ENCODE measurements at places on chromosomes 5 and 9.

DNA sequence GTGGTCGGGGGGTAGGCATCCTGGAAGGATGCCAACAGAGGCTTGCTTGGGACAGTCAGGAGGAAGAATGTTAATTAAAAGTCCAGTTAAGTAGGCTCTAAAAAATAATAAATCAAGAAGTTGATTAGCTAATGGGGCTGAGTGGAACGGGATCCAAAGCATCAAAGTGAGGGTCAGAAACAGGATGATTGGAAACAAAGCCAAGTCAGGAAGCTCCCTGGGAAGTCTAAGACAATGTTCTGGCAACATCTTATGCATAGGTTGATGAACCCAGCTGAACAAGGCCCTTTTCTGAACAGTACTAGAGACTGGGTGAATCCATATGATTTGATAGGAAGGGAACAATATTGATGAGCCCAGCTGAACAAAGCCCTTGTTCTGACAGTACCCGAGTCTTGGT lies 50.2 kb upstream of the STARD4 start:
- no peaks in the 10 kb centered on the region for H3K27me3 ChIP-seq
- no peak overlapping the region for H3K27ac ChIP-seq
- no peak for DNase-seq
- H3K36me3 ChIP-seq: no peaks in the 10 kb centered on the region
- H3K4me3 ChIP-seq: no peak overlapping the region
- H3K4me1 ChIP-seq: no peaks in the 10 kb centered on the region

DNA sequence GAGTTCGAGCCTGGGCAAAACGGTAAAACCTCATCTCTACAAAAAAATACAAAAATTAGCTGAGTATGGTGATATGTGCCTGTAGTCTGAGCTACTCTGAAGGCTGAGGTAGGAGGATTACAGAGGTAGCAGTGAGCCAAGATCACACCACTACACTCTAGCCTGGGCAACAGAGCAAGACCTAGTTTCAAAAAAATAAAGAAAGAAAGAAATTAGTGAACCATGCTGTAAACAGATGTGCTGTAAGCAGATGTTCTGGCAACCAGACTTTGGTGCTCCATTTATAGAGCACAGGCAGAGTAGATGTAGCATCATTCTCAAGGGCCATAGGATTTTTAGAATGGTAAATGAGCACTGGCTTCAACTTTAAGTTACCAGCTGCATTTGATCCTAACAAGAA lies 115.4 kb downstream of the ST8SIA4 start:
- no peak overlapping the region for H3K27ac ChIP-seq
- peaks cover 5% of the 10 kb centered on the region for H3K4me1 ChIP-seq
- no peak overlapping the region for H3K4me3 ChIP-seq
- H3K27me3 ChIP-seq: no peaks in the 10 kb centered on the region
- no peaks in the 10 kb centered on the region for H3K36me3 ChIP-seq

- no peaks in the 10 kb centered on the region for H3K4me1 ChIP-seq
- DNase-seq: no peak
- H3K36me3 ChIP-seq: no peaks in the 10 kb centered on the region
Measured at GRCh38 chr9:94139672-94140417, 55.6 kb downstream of the PTPDC1 start.

DNA sequence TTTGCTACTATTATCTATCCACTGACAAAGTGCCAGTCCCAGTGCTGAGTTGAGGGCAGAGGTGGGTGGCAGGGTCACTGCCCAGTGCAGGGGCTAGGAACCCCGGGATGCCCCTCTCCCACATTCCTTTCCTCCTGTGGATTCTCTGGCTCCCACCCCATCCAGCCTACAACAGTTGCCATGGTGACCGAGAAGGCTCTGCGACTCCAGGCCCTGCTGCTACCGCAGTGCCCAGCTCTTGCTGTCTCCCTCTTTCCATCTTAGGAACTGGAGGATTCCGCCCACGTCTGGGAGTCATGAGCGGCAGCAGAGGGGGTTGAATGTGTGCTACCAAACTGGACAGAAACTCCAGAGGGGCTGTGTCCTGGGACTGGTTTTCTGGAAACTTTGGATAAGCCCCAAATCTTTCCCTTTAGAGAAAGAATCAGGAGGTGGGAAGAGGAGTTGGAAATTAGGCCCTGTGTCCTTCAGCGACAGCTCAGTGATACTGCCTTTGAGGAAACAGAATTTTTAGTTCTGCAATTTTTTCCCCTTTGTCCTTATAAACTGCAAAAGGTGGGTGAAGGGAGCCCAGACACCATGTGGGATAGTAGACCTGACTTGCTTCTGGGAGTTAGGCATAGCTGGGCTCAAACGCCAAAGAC lies 20.7 kb upstream of the C5orf47 start:
- H3K27me3 ChIP-seq: no peaks in the 10 kb centered on the region
- no peak overlapping the region for H3K4me3 ChIP-seq
- DNase-seq: no peak
- no peaks in the 10 kb centered on the region for H3K36me3 ChIP-seq
- H3K27ac ChIP-seq: no peak overlapping the region

GRCh38 chr5:124747791-124748686 lies 1.6 kb upstream of the ZNF608 start:
- peaks cover 26% of the 10 kb centered on the region for H3K4me1 ChIP-seq
- peaks cover 32% of the 10 kb centered on the region for H3K27me3 ChIP-seq
- peak overlapping the region; percentile 71 for H3K27ac ChIP-seq
- peak overlapping the region; percentile 39 for H3K4me3 ChIP-seq
- no peaks in the 10 kb centered on the region for H3K36me3 ChIP-seq

GRCh38 chr9:130398487-130399240 lies 46.1 kb upstream of the ASS1 start:
- H3K4me3 ChIP-seq: no peak overlapping the region
- no peaks in the 10 kb centered on the region for H3K4me1 ChIP-seq
- no peaks in the 10 kb centered on the region for H3K36me3 ChIP-seq
- no peak for DNase-seq
- no peaks in the 10 kb centered on the region for H3K27me3 ChIP-seq

DNA sequence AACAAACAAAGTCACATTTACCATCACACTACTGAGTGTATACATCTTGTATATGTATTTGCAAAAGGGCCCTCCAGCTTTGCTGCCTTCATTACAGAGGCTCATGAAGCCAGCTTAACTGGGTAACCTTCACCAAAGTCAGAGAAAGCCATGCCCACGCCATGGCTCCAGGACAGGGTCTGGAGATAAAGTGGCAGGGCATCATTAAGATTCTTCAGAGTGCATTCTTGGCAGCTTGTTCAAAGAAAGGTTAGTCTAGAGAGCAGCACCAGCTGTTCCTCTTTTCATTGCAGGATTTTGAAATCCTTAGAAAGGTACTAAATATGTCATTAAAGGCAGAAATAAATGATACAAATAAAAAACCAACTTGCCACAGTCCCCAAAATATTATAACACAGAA lies 333.2 kb downstream of the NDUFS4 start:
- no peaks in the 10 kb centered on the region for H3K36me3 ChIP-seq
- H3K27ac ChIP-seq: no peak overlapping the region
- no peak overlapping the region for H3K4me3 ChIP-seq
- no peak for DNase-seq

- H3K4me3 ChIP-seq: no peak overlapping the region
- no peak for DNase-seq
- no peaks in the 10 kb centered on the region for H3K36me3 ChIP-seq
- no peaks in the 10 kb centered on the region for H3K27me3 ChIP-seq
- H3K27ac ChIP-seq: no peak overlapping the region
Measured at GRCh38 chr5:137715456-137715855, 20.4 kb downstream of the KLHL3 start.

DNA sequence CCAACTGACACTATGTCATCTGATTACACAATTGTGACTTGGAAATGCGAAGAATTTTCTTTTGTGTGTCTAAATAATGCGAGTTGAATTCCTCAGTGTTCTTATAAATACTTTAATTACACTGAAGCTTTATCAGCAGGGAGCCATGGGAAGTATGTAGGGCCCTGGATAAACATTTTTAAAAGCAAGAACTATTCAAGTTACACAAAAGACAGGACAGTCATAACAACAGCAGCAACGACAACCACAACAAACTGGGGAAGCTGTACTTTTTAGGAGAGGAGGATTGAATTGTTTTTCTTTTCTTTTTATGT lies 250.3 kb upstream of the ZNF608 start:
- H3K27ac ChIP-seq: no peak overlapping the region
- H3K4me1 ChIP-seq: no peaks in the 10 kb centered on the region
- DNase-seq: no peak
- H3K27me3 ChIP-seq: no peaks in the 10 kb centered on the region
- no peaks in the 10 kb centered on the region for H3K36me3 ChIP-seq
- no peak overlapping the region for H3K4me3 ChIP-seq

DNA sequence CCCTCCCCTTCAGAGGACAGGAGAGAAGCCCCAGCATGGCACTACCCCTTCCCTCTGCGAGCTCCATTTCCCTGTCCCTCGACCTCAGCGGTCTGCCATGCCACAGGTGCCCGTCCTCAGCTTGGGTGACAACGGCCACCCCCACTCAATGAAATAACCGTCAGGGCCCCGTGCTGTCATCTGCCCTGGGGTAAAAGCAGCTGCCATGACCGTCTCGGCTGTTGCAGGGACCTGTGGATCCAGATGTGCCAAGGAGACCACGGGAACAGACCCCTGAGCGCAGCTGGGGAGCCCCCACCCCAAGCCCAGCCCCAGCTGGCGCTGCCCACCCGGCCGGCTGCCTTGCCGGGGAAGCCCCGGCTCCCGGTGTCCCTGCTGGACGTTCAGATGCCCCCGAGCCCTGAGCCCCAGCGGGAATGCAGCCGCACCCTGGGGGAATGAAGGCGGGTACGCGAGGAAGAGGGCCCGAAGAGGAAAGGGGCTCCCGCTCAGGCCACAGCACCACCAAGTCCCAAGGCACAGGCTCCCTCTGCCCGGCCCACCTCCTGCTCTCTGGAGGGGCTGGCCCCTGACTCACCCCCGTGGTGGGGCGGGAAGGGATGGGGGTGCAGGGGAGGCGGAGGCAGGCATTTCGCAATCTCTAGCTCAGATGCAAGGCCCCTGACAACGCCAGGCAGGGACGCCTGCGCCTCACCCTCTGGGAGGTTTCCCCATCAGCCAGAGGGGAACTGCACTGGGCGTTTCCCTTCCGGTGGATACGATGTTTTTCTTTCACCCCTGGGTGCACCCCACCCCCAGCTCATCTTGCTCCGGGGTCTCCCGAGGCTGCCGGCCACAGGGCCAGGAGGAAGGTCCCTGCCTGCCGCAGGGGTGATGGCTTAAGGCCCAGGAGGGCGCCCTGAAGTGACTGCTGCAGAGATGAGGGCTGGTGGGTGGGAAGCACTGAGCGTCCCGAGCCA lies 49.2 kb downstream of the NACC2 start:
- peaks cover 16% of the 10 kb centered on the region for H3K4me1 ChIP-seq
- no peak overlapping the region for H3K4me3 ChIP-seq
- no peak for DNase-seq
- peaks cover 4% of the 10 kb centered on the region for H3K36me3 ChIP-seq
- no peaks in the 10 kb centered on the region for H3K27me3 ChIP-seq
- no peak overlapping the region for H3K27ac ChIP-seq

DNA sequence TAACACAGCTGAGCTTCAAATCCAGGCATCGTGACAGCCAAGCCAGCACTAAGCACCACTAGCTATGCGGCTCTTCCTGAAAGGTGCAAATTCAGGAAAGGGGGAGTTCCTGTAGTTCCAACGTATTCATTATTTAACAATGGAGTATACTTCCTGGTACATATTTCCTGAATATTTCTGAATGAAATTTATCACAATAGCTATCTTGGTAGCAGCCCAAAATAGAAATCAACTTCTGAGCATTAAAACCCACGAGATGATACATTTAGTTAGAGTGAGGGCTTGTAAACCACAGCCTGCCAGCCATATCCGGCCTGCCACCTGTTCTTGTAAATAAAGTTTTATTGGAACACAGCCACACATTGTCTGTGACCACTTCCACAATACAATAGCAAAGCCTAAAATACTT lies 109.7 kb upstream of the RETREG1 start:
- H3K27me3 ChIP-seq: no peaks in the 10 kb centered on the region
- no peak for DNase-seq
- H3K27ac ChIP-seq: no peak overlapping the region
- H3K36me3 ChIP-seq: no peaks in the 10 kb centered on the region
- no peak overlapping the region for H3K4me3 ChIP-seq

DNA sequence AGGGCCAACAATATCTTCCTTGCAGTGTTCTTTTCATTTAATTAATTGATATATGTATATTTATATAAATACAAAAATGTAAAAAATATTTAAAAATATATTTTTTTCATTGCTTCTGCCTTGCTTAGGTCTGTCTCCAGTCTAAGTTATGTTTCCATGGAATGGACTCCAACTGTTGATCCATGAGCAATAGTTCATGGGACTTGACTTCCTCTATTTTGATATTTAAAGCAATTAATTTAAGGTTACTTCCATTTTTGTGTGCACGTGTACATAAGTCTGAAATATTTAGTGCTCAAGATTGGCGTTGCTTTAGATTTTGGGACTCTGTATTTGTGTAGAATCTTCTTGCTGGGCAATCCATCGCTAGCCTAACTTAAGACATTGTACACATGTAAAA lies 155.3 kb upstream of the KLF9 start:
- DNase-seq: no peak
- H3K27me3 ChIP-seq: no peaks in the 10 kb centered on the region
- no peak overlapping the region for H3K4me3 ChIP-seq
- no peaks in the 10 kb centered on the region for H3K4me1 ChIP-seq
- no peaks in the 10 kb centered on the region for H3K36me3 ChIP-seq
- H3K27ac ChIP-seq: no peak overlapping the region

DNA sequence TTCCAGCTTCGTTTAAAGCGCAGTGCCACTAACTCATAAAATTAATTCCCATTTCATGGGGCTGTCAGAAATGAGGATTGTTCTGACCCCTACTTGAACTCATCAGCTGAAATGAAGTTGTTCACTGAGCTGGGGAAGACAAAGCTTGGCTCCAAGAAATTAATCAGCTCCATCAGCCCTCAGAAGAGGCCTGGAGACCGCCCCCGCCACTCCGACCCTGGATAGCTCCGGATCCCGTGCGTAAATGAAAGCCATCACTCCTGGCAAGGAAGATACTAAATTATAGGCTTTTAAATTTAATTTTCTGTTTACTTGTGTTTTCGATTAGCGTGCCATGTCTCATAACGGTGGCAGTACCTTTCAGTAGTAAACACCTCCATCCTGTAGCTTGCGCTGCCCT lies 142.8 kb upstream of the IRX2 start:
- no peak for DNase-seq
- H3K4me3 ChIP-seq: no peak overlapping the region
- H3K36me3 ChIP-seq: no peaks in the 10 kb centered on the region
- H3K27ac ChIP-seq: no peak overlapping the region
- H3K27me3 ChIP-seq: no peaks in the 10 kb centered on the region

DNA sequence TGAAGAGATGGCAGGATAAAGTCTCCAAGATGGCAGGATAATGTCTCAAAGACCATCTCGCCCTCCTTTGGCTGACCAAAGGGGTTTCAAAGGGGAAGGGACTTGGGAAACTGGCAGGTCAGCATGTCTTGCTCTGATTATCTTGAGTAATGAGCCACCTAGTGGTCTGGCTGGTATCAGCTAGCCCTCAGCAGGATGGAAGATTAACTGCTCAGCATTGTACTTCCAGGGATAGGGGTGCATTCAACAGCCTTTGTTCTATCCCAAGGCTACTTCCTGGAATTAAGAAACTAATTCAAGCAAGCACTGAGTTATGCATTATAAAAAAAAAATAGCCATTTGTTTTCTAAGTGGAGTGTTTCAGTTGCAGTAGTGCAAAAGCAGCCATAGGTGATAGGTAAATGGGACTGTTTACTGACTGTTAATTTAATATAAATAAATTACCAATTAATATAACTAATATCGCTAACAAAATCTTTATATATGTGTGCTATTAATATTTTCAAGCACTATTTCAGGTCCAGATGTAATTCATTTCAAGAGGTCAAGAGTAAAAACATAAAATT lies 555.5 kb downstream of the CDH9 start:
- no peak overlapping the region for H3K4me3 ChIP-seq
- no peaks in the 10 kb centered on the region for H3K27me3 ChIP-seq
- no peak for DNase-seq
- H3K4me1 ChIP-seq: no peaks in the 10 kb centered on the region
